ENCODE measurements at places on chromosomes 4 and X. TPM values are rescaled to one million over a fixed set of nuclear protein-coding genes. Genes with fewer than 3 reads are reported as not detected.

GRCh38 chr4:163356104-163356503 lies 12.4 kb downstream of the NPY5R start:
- H3K27ac ChIP-seq, result no peak overlapping the region
- no peaks in the 10 kb centered on the region for H3K27me3 ChIP-seq
- H3K4me3 ChIP-seq, result no peak overlapping the region
- H3K4me1 ChIP-seq, result no peaks in the 10 kb centered on the region

GRCh38 chr4:1021386-1022050 lies 10.1 kb downstream of the FGFRL1 start:
- H3K4me3 ChIP-seq, result no peak overlapping the region
- no peak for DNase-seq
- H3K4me1 ChIP-seq, result no peaks in the 10 kb centered on the region
- peaks cover 28% of the 10 kb centered on the region for H3K36me3 ChIP-seq
- H3K27ac ChIP-seq, result no peak overlapping the region
- H3K27me3 ChIP-seq, result no peaks in the 10 kb centered on the region

CDX4 gene
- polyA plus RNA-seq, result not detected

GRCh38 chr4:122517345-122517744 lies 60.8 kb upstream of the IL2 start:
- H3K36me3 ChIP-seq, result no peaks in the 10 kb centered on the region
- H3K27me3 ChIP-seq, result no peaks in the 10 kb centered on the region
- H3K4me1 ChIP-seq, result no peaks in the 10 kb centered on the region
- DNase-seq, result no peak
- H3K4me3 ChIP-seq, result no peak overlapping the region

- no peaks in the 10 kb centered on the region for H3K36me3 ChIP-seq
- no peak overlapping the region for H3K4me3 ChIP-seq
- no peak overlapping the region for H3K27ac ChIP-seq
- H3K4me1 ChIP-seq, result no peaks in the 10 kb centered on the region
- no peaks in the 10 kb centered on the region for H3K27me3 ChIP-seq
These were observed 144.1 kb downstream of the SLC7A11 start for GRCh38 chr4:138097912-138098600.

- no peak overlapping the region for H3K27ac ChIP-seq
- no peaks in the 10 kb centered on the region for H3K27me3 ChIP-seq
- no peak overlapping the region for H3K4me3 ChIP-seq
- no peak for DNase-seq
- H3K36me3 ChIP-seq, result no peaks in the 10 kb centered on the region
These were observed 466.7 kb downstream of the GASK1B start for GRCh38 chr4:157706155-157706554.

DNA sequence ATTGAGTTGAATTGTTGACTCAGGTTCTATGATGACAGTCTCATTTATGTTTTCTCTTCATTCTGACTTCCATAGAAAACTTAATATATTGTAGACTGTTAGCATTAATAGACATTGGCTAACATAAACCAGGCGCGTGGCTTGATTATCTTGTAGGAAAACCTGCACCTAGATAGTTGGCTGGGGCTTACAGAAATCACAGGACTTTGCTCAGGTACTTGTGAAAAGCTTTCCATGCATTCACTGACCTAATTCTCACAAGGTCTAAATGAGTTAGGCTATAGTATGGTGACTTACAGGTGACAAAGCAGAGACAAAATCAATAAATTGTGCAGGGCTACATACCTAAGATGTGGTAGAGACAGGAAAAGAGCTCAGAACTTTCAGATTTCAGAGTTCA lies 212.8 kb downstream of the GPAT3 start:
- no peaks in the 10 kb centered on the region for H3K36me3 ChIP-seq
- H3K27me3 ChIP-seq, result peaks cover 4% of the 10 kb centered on the region
- H3K27ac ChIP-seq, result no peak overlapping the region
- DNase-seq, result no peak
- no peak overlapping the region for H3K4me3 ChIP-seq
- no peaks in the 10 kb centered on the region for H3K4me1 ChIP-seq

- no peaks in the 10 kb centered on the region for H3K4me1 ChIP-seq
- no peak for DNase-seq
- H3K27me3 ChIP-seq, result no peaks in the 10 kb centered on the region
These were observed 980.9 kb upstream of the DIAPH2 start for GRCh38 chrX:95703696-95704095.

GATA1 gene
- polyA plus RNA-seq, result not detected

RXFP1 gene
- polyA plus RNA-seq, result not detected

- no peak for DNase-seq
- no peak overlapping the region for H3K27ac ChIP-seq
- no peaks in the 10 kb centered on the region for H3K27me3 ChIP-seq
- no peaks in the 10 kb centered on the region for H3K36me3 ChIP-seq
- H3K4me1 ChIP-seq, result no peaks in the 10 kb centered on the region
These were observed 84.2 kb downstream of the HPRT1 start for GRCh38 chrX:134544135-134544512.

Measured in naive thymus-derived CD4-positive, alpha-beta T cell (primary cell).